ENCODE measurements at places on chromosomes 6 and 20.

DNA sequence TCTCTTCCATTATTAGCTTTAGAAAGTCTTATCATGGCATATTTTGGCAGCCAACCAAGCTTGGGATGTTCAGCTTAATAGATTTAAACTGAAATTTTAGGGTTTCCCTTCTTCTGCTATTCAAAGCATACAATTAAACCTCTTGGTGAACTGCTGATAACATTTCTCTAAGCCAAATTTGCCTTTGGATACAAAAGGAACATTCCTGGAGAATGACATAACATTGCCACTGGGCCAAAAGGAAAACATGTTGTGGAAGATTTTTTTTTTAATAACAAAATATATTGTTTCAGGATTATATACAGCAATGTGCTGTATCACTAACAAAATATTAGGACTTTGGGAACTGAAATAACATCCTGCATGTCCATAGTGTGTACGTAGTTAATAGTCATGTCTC is 215.1 kb upstream of the TBX18 start:
- DNase-seq = no peak

GRCh38 chr6:105292689-105293339 is 110.1 kb downstream of the PREP start:
- no peak for DNase-seq

DNA sequence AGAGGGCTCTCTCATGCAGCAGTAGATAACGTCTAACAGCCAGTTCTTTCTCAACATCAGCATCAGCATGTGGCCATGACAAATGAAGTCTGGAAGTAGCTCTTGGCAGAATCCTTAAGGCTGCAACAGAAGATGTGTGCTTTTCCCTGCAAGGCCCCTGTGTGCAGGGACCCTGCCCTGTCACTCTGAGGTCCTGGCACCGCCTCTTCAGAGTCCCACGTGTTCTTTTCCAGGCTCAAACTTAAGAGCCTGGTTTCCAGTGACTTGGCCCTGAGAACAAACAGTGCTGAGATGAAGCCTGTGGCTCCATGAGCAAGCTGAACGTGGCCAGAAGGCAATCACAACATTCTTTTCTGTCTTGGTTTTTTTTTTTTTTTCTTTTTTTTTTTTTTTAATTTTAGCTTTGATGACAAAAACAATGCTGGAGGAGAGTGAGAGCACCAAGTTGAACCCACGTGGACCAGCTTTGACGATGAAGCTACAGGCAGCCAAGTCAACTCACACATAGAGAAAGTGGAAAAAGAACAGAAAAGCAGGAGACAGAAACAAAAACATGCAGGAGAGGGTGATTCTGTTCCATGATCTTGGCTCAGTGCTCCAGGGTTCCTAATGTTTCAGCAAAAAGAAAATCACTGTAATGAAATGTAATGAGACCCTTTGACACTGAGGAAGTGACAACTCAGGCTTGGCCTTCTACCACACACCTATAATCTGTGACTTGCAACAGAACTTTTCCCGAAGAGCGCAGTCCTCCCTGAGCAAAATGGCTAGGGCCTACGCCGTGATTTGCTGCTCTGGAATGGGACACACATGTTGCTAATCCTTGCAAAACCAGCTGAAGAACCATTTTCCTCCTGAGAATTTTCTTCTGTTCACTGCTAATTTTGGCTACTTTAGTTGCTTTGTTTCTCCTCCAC is 86.1 kb downstream of the FOXC1 start:
- no peak for DNase-seq

DNA sequence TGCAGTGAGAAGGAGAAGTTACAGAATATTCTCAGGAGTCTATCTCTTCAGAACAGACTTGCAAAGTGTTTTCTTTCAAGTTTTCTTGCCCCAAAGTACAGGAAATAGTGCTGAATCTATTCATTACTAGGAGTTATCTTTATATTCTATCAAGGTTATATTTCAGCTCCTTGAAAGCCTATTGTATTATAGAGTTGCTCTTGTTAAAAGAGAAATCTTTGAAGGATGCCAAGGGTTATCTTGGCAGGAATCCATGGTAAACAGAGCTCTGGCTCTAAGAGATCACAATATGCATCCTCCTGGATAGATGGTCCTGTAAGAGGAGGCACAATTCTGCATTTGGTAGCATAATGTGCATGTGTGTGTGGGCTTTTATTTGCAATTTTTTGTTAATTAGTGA is 21.2 kb upstream of the SNRPB2 start:
- no peak for DNase-seq

DNA sequence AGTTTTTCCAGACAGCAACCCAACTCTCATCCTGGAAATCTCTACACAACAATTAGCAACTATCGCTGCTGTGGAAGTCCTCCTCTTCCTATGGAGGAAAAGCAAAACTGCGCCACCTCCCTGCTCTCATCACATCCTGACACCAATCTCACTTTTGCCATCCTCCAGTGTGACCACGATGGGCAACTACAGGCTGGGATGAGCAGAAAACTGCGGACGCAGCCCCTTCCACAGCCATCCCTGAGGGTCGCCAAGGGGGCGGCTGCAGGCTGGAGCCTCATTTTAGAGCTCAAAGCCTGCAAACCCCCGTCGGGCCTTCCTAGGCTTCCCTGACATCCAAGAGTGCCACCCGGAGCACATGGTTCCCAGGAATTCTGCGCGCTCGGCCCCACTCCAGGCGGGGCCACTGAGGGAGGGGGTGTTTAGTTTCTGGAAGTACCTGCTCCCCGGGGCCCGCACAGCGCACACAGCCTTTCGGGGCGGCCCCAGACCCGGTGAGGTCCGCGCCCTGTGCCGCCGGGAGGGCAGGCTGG is 1.2 kb downstream of the TCFL5 start:
- no peak for DNase-seq

GRCh38 chr6:20409427-20409971 is 7.8 kb downstream of the E2F3 start:
- no peak for DNase-seq

DNA sequence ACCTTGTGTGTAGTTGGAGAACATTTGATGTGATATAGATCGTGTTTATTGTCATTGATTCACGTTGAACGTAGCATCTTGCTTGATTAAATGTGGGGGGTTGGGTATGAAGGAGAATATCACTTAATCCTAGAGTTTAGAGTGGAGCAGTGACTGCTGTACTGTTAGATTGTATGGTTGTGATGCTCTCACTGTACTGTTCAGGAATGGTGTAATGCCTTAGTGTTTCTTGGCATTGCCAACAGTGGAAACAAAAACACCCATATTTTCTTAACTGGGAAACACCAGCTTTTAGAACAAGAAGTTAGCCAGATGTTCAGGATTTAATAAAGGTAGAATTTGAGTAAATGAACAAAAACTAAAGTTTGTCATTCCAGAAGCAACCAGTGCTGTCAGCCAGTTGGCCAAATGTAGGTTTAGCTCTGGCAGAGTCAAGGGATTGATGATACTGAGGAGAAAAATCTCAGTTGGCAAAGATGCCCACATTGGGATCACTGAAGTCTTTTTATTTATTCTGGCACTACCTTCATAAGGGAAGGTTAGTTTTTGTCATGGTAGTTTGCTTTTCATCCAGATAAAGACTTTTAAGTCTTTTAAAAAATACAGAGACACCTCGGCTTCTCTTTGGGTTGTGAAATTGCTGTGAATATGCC is 129.9 kb downstream of the JARID2 start:
- DNase-seq = no peak

- DNase-seq = no peak
Measured at GRCh38 chr6:165664559-165665383, 1.7 kb upstream of the PDE10A start.

DNA sequence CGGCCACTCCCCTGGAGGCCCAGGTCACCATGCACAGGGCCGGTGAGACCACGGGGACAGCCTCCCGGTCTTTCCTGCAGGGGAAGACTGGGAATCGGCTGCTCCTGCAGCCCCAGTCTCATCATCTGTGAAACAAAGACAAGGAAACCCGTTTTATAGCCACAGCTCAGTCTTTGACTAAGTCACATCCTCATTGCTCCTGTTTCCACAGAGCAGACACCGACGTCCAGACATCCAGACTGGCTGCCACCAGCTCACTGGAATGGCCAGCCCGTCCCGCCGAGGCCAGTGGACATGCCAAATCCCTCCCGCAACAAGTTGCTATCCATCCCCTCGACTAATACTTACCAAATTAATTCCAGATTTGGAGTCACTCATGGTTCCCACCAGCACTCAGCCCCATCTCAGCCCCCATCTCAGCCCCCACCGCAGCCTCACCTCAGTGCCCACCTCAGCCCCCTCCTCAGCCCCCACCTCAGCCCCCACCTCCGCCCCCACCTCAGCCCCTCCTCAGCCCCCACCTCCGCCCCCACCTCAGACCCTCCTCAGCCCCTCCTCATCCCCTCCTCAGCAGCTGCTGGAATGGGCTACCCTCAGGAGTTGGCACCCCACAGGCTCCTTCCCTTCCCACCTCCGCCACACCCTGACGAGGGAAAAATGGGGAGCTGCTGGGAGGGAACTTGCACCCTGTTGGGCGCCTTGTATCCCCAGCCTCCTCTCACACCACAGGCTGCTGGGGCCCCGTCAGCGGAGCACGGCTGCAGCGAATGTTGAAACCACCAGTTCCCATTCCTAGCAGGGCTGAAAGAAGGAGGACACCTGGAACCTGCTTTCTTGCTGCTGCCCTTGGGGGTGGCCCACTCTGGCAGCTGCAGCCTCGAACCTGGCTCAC is 48.7 kb downstream of the YTHDF1 start:
- no peak for DNase-seq

DNA sequence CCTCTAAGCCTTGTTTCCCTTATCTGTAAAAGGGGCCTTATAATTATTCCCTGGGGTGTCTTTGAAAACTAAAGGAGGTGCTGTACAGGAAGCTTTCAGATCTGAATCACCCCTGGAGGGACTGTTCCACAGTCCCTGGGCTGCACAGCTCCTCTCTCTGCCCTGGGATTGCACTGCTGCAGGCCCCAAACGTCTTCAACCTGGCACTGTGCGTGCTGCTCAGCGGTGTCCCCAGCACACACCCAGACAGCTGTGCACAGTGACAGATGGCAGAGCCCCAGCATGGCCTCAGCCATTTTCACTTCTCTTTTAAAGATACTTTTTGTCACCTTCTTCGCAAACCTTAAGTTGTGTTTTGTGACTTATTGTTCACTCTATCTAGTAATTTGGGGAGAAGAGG is 50.7 kb upstream of the INSM1 start:
- DNase-seq = no peak

Measured in CD4-positive, alpha-beta memory T cell (primary cell).